ENCODE measurements at places on chromosomes 2 and 18.

DNA sequence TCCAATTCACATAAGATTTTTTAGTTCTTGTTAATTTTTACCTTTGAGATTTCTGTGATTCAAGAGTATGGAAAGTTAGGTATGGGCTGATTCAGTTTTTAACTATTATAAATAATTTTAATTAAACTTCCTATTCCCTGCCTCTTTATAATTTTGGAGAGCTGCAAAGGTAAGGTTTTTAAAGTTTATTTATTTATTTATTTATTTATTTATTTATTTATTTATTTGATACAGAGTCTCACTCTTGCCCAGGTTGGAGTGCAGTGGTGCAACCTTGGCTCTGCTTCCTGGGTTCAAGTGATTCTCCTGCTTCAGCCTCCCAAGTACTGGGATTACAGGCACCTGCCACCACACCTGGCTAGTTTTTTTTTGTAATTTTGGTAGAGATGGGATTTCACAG is 215.5 kb upstream of the FIGN start:
- DNase-seq, result no peak

- no peak for DNase-seq
Measured at GRCh38 chr2:39027421-39027820, 93.4 kb downstream of the SOS1 start.

DNA sequence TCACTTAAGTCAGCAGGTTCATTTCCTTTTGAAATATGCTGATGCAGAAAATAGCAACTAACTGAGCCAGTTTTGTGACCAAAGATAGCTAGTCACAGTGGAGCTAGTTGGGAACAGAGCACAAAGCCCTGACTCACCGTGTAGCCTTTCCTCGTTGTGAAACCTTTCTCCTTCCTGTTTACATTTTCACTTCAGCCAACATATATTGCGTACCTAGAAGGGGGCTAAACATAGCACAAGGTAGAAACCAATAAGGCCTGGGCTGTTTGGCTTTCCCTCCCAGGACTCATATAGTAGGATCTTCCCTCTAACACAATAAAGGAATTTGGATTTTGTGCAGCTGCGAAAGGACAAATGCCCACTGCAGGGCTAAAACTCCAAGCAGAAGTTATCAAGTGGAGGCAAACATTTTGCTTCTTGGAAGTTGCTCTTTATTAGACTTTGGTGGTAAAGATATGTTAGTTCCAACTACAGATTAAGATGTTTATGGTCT is 24.5 kb upstream of the LPIN2 start:
- DNase-seq, result peak; percentile 89

DNA sequence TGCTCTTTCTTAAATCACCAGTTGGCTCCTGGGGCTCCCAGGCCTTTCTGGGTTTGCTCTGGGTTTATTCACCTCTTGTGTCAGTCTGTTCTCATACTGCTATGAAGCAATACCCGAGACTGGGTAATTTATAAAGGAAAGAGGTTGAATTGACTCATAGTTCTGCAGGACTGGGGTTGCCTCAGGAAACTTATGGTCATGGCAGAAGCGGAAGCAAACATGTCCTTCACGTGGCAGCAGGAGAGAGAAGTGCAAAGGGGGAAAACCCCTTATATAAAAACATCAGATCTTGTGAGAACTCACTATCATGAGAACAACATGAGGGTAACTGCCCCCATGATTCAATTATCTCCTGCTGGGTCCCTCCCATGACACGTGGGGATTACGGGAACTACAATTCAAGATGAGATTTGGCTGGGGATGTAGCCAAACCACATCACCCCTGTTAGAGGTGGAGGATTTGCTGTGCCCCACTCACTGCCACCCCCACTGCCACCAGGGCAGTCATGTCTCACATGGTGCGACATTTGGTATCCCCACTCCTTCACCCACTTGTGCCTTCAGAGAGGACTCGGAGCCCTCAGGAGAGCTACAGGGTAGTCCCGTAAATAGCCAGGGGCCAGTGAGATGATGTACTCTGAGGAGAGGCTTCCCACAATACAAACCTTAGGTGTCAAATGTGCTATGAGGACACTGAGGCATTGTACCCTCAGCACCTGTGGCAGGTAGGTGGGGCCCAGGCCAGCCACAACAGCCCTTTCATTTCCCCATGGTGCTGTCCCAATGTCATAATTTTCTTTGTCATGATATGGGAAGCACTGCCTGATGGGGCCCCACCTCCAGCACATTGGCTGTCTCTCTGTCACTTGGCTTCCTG is 35.7 kb downstream of the CDC42EP3 start:
- DNase-seq, result no peak

DNA sequence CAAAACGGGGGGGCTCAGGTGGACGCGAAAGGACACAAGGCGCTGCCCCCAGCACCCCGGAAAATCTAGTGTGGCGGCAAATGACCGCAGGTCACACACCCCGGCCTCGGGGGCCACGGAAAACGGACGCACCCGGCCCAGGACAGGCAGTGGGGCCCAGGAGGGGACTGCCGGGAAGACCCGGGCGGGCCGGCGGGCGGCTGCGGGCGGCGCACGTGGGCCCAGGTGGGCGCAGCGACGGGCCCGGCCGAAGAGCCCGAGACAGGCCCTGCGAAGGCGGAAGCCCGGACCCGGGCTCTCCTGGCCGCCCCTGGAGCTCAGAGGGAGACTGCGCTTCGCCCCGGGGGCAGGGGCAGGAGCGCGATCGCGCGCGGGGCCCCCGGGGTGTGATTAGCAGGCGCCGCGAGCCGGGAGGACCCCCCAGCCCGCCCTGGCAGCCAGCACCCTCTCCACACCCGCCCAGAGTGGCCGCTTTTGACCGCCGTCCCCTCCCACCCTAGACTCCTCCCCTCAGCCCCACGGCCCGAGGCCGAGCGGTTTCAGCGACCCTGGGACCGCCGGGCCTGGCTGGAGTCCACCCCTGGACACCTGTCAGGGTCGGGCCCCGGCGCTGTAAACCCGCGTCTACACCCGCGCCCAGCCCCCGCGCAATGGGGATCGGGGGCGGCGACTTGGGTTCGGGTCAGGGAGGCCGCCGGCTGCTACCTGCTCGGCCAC is 773 bp downstream of the MBP start:
- peak; percentile 63 for DNase-seq

Data from HuH-7 (cell line).